NCI-H526 treated with DMSO at 0.1 percent for 48 hours (cell line): ENCODE measurements at places on chromosomes 1 and 21.

DNA sequence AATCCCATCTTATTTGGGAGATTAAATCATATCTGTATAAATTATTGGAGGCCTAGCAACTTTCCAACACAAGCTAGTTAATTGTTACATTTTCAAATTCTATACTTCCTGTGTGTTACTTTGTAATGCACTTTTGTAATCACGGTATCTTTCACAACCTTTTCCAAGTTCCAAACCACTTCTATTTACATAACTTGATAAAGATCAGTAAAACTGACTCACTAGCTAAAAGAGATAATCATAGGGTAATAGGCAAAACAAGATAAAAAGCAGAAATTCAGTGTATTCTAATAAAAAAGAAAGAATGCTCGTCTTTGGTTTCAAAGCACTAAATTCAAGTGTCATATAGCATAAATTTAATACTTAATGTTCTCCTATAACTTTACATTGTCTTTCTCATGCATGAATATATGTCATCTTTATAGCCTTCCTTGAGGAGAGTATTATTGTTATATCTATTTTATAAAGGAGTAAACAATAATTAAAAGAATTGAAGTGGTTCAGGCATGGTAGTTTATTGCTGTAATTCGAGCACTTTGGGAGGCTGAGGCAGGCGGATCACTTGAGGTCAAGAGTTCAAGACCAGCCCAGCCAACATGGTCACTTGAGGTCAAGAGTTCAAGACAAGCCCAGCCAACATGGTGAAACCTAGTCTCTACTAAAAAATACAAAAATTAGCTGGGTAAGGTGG lies 66.4 kb downstream of the RGS13 start:
- no peak for DNase-seq

GRCh38 chr1:109499661-109500536 lies 6.0 kb downstream of the CYB561D1 start:
- DNase-seq = no peak

DNA sequence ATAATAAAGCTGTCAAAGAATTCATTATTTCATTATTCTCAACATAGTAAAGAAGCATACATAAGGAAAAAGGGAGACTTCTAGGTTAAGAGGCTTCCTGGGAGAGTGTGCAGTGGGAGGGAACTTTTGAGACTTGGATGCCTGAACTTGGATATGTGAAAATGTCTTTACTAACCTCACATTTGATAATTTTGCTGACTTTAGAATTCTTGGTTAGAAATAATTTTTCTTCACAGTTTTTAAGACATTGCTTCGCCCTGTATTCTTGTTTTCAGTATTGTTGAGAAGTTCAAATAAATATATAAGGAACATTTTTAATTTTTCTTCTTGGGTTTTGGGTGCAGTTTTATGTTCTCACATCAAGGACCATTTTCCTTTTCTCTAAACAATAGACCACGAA lies 40.0 kb downstream of the GPSM2 start:
- no peak for DNase-seq

DNA sequence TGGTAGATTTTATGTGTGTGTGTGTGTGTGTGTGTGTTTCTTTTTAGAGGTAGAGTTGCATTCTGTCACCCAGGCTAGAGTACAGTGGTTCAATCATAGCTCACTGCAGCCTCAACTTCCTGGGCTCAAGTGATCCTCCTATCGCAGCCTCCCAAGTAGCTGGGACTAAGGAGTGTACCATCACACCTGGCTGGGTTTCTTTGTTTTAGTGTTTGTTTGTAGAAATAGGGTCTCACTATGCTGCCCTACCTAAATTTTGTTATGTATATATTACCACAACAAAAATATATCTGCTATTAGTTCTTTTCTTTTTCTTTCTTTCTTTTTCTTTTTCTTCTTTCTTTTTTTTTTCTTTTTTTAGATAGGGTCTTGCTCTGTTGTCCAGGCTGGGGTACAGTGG lies 43.1 kb upstream of the CXADR start:
- DNase-seq = no peak

GRCh38 chr1:35115459-35116383 lies 36.5 kb downstream of the ZMYM1 start:
- no peak for DNase-seq
